ENCODE measurements at places on chromosomes 13 and 19.

- no peak for DNase-seq
Observed at GRCh38 chr19:55579766-55580621, 654 bp downstream of the ZNF579 start.

DNA sequence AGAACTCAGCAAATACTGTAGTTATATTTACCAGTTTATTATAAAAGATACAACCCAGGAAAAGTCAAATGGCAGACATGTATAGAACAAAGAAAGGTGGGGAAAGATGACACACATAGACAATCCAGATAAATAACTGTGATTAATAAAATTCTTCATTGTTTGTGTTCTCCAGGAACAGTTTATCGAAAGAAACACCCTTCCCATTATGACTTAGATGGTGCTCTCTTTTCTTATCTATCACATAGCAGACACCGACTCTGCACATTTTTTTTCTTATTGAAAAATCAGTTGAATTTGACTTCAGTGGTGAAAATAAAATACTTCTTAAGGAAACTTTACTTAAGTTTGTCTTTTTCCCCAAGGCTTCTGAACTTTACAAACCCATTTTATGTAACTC is 6.2 kb downstream of the ZNF708 start:
- DNase-seq, result no peak

DNA sequence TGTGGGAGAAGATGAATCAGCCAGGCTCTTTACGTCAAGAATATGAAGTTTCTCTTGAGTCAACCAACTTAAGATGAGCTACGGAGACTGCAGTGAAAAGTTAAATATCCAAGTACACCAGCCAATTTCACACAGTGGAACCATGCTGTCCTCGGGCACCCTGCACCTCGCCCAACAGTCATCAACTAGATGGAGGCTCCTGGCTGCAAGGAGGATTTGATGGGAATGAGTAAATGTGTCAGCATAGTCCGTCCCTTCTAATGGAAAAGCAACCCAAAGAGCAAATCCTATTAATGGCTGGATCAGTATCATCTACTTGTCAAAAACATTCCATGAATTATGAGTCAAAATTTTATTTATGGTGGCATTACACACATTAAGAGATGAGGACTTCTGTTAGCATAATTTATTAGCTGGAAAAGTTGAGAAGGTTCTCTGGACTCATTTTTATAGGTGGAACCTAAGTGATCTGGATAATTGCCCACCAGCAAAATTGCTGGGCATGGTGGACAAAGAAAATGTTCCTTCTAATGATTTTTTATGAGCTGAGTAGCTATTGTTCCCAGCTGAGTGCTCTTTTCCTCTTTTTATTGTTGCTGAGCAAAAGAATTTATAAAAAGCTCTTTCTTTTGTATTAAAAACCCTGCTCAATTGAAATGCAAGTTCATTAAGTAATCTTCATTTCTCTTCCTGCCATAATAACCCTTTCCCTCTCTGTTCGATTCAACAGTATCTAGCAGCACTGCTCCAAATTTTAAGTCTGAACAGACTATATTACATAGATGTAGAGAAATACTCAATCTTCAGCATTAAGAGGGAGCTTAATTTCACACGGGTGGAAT is 88.4 kb downstream of the DNAJC15 start:
- no peak for DNase-seq

GRCh38 chr13:50511877-50512341 is 331.6 kb downstream of the DLEU7 start:
- no peak for DNase-seq

- no peak for DNase-seq
Observed at GRCh38 chr19:40348961-40349507, 539 bp downstream of the PLD3 start.

DNA sequence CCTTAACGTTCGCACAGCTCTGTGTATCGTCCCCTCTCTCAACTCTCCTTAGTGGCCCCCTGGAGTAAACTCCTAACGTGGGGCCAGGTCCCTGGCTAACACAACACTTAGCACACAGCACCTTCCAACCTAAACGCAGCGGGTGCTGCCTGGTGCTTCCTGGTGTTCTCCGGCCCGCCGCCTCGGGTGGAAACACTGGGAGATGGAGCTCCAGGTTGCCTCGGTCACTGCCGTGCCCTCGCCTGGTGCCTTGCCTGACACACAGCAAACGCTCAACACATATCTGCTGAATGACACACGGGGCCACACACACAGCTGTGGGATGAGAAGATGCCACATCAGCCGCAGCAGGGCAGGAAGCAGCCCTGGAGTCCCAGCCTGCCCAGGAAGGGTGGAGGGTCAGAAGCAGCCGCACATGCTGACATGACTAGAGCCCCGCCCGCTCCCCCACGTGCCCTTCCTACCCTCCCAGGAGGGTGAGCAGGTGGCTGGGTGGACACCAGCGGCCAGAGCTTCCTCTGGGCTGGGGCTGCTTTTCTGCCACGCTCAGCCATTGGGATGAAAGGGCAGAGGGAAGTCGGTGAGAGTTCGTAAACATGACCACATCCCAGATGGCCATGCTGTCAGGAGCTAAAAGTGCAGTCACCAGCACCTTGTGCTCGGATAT is 6.6 kb downstream of the PEPD start:
- DNase-seq, result no peak

DNA sequence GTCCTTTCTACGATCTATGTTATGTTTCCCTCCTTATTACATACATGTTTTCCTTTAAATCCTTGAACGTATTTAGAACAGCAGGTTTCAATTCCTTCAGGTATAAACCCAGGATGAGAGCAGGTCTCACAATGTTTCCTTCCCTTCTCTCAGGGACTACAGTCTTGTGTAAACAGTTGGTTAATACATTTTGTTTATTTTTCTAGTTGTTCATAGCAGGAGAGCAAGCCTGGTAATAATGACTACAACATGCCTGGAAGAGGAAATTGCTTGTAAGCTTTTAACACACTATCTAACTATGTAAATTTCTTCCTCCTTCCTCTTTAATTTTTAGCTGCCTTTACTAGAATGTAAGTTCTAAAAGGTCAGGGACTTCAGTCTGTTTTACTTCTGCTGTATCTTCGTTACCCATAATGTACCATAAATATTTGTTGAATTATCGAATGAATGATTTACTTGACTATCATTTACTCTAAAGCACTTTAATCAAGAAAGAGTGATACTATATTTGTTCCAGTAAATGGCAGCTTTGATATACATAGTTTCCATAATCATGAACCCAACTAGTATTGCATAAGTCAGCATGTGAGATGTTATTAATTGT is 28.9 kb upstream of the TNFRSF19 start:
- no peak for DNase-seq

DNA sequence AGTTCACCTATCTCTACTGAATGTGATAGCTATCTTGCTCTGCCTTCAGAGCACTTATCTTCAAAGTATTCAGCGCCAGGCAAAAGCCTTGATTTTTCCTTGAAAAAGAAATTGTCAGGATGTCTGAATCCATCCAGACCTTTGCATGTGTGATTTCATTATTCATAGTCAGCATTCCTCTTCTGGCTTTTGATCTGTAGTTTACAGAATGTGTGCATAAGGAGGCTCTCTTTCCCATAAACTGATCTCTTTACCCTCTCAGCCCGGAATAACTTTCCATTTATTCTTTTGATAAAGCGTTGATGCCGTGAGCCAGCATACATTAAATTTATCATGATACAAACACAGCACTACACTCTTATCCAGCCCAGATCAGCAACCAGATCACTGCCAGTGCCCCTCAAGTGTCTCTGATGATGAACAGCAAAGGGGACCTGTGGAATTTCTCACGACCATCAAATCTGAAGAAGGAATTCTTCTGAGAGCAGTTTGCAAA is 130.8 kb downstream of the DNAJC15 start:
- no peak for DNase-seq

DNA sequence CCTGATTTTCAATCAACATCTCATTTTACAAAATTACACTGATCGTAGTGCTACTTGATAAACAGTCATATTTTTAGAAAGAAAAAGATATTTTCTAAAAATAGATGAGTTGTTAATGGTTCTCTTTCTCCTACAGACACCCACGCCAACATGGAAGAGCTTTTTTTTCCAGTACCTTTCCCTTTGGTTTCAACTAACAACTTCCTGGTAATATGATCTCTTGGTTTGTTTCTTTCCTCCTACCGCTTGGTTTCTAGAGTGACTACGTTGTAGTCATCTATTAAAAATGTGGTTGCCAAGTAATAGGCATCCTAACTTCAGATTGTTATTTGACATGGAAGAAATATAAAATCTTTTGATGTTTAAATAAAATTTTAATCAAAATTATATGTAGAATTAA is 189.0 kb downstream of the LACC1 start:
- no peak for DNase-seq

- no peak for DNase-seq
Observed at GRCh38 chr13:71858647-71859046, 8.4 kb downstream of the DACH1 start.
